CD4-positive, alpha-beta T cell treated with Interleukin-17A for 1 hour (primary cell): ENCODE measurements at places on chromosomes 13 and 19.

DNA sequence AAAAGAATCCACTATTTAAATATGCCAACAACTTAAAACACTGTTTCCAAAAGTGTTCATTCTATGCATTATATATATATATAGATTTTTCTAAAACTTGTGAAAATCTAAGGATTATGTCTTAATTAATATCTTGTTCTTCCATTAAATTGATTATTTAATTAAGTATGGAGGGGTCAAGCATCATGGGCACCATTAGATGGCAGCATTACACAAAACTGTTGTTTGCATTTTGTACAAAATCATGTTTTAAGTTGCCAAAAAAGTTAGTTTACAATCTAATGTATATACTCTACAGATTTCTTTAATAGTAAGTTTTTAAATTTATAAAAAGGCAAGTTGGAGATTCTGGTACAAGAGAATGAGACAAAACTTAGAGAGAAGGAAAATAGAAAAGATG is 213.2 kb upstream of the EDNRB start:
- no peak for DNase-seq

GRCh38 chr19:55096061-55096701 is 20.5 kb downstream of the EPS8L1 start:
- no peak for DNase-seq

GRCh38 chr13:109256866-109257760 is 529.3 kb downstream of the IRS2 start:
- DNase-seq: no peak

DNA sequence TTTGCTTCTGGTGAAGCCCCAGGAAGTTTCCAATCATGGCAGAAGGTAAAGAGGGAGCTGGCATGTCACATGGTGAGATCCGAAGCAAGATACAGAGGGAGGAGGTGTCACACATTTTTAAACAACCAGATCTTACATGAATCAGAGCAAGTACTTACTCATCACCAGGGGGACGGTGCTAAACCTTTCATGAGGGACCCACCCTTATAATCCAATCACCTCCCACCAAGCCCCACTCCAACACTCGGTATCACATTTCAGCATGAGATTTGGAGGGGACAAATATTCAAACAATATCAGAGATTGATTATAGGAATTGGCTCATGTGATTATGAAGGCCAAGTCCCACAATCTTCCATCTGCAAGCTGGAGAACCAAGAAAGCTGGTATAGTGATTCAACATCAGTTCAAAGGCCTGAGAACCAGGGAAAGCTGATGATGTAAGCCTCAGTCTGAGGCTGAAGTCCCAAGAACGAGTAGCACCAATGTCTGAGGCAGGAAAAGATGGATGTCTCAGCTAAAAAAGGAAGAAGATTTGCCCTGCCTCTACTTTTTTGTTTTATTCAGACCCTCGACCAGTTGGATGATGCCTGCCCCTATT is 58.6 kb upstream of the WDFY2 start:
- no peak for DNase-seq

DNA sequence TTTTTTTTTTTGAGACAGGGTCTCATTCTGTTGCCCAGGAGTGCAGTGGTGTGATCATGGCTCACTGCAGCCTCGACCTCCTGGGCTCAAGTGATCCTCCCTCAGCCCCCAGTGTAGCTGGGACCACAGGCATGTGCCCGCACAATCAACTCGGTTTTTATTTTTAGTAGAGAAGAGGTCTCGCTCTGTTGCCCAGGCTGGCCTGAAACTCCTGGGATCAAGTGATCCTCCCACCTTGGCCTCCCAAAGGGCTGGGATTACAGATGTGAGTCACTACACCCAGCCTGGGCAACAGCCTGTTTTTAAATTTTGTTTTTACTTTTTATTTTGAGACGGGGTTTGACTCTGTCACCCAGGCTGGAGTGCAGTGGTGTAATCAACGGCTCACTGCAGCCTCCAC is 2.3 kb upstream of the KDM4B start:
- DNase-seq: no peak

- DNase-seq: no peak
These were observed 14.9 kb upstream of the IGLON5 start for GRCh38 chr19:51296336-51297093.

- peak; percentile 74 for DNase-seq
These were observed 966 bp downstream of the JUNB start for GRCh38 chr19:12792051-12792852.

DNA sequence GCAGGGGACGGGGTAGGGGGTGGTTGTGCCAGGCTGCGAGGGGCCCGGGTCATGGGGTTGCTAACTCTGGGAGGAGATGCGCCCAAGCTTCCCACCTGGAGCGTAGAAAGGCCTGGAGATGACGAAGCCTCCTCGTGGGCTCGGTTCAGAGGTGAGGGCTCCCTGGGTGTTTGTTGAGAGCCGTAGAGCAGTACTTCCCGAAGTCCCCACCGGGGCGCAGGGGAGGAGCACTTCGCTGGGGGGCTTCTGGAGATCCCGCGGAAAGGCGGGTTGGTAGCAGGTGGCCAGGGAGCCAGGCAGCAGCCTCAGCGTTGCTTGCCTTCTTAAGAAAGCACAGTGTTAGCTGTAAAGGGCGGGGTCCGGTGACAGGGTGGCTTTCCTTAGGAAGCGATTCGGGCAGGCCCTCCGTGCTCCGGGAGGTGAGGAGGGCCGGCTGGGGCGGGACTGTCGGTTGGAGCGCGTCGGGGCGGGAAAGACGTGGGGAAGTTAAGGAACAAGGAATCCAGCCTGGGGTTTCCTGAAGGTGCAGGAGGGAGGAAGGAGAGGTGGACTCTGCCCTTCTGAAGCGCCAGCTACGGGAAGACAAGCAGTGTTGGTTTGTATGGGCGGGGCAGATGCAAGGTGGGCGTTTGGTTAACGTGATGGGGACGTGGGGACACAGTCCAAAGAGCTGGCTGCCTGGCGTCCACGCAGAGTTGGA is 3.3 kb downstream of the VSTM2B start:
- no peak for DNase-seq

- no peak for DNase-seq
These were observed 72.2 kb downstream of the ATP11A start for GRCh38 chr13:112761701-112762689.

GRCh38 chr19:16013851-16014840 is 62.1 kb upstream of the TPM4 start:
- no peak for DNase-seq

DNA sequence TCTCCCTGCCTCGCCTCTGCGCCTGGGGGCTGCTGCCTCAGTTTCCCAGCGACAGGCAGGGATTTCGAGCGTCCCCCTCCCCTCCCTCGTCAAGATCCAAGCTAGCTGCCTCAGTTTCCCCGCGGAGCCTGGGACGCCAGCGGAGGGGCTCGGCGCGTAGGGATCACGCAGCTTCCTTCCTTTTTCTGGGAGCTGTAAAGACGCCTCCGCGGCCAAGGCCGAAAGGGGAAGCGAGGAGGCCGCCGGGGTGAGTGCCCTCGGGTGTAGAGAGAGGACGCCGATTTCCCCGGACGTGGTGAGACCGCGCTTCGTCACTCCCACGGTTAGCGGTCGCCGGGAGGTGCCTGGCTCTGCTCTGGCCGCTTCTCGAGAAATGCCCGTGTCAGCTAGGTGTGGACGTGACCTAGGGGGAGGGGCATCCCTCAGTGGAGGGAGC is 722 bp upstream of the ICAM1 start:
- DNase-seq: peak; percentile 82

- no peak for DNase-seq
These were observed 809 bp downstream of the TDRD12 start for GRCh38 chr19:32720216-32720935.

DNA sequence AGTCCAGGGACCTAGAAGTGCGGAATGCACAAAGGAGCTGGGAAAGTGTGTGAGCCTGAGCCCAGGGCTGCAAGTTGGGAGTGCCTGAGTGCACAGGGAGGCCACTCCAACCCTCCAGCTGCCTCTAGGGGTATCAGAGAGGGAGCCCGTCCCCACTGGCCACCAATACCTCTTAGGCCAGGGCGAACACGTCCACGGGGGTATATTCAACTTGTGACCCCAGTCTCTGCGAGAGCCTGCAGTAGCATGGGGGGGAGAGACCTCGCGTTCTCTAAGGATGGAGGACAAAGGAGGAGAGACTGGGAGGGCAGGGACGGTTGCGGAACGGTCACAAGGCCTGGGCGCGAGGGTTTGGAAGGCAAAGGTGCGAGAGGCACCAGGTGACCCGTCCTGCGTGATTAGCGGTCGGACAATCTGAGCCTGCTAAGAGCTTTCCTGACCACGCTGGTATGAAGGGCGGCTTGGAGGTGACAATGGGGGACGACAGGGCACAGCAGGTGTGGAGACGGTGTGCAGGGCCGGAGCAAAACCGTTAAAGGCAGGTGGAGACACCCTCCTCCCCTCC is 676 bp downstream of the CD320 start:
- no peak for DNase-seq

- peak; percentile 13 for DNase-seq
These were observed 263 bp downstream of the RHPN2 start for GRCh38 chr19:33064458-33064791.

GRCh38 chr19:53877361-53877766 is 4.6 kb upstream of the PRKCG start:
- DNase-seq: peak; percentile 87

DNA sequence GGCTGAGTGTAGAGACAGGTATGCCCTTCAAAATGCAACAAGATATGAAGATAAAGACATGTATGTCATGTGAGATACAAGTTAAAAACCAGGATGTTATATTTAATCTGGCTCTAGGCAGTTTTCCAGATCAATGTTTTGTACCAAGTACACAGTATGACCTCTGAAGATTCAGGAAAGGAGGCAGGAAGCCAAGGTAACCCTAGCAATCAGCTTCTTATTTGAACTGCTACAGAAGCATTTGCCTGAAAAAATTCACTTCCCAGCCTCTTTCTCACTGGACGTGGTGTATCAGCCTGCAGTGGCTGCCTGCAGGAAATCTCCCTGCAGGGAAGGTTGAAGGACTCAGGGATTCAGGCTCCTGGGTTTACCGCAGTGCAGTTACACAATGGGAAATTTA is 24.1 kb downstream of the OLFM4 start:
- DNase-seq: no peak

DNA sequence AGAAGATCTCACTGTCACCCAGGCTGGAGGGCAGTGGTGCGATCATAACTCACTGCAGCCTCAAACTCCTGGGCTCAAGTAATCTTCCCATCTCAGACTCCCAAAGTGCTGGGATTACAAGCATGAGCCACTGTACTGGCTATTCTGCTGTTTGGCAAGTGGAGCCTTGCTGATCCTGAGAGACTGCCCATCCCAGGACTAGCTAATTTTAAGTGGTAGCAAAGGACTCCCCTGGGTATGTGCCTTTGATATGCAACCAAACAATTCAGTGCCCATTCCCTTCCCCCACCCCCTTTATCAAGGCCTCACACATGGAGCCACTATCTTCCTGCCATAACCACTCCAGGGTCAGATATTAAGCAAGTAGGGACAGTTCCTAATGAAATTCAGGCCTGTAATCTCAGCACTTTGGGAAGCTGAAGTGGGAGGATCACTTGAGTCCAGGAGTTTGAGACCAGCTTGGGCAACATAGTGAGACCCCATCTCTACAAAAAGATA is 17.0 kb upstream of the ZNF460 start:
- DNase-seq: no peak

DNA sequence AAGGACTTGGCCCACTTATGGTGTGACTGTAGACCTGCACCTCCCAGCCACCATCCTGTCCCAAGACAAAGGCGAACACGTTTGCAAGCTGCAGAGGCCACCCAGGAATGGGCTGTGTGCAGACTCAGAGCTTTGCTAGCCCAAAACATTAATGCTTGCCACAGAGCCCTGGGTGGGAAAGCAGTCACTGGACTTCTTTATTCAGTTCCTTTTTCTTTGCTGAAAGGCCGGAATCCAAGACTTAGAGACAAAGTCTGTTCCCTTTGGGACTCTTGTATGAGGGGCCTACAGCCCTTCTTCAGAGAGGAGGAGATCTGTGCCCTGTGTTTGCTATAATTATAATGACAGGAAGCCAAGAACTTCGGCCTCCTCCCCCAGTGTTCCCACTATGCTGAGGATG is 167.8 kb downstream of the DLEU7 start:
- DNase-seq: no peak

GRCh38 chr19:6521718-6522646 is 8.8 kb upstream of the TNFSF9 start:
- DNase-seq: peak; percentile 83

- no peak for DNase-seq
These were observed 137.1 kb downstream of the AKAP11 start for GRCh38 chr13:42409075-42409474.

- DNase-seq: no peak
These were observed 302.0 kb upstream of the MIR17HG start for GRCh38 chr13:91045351-91046034.

DNA sequence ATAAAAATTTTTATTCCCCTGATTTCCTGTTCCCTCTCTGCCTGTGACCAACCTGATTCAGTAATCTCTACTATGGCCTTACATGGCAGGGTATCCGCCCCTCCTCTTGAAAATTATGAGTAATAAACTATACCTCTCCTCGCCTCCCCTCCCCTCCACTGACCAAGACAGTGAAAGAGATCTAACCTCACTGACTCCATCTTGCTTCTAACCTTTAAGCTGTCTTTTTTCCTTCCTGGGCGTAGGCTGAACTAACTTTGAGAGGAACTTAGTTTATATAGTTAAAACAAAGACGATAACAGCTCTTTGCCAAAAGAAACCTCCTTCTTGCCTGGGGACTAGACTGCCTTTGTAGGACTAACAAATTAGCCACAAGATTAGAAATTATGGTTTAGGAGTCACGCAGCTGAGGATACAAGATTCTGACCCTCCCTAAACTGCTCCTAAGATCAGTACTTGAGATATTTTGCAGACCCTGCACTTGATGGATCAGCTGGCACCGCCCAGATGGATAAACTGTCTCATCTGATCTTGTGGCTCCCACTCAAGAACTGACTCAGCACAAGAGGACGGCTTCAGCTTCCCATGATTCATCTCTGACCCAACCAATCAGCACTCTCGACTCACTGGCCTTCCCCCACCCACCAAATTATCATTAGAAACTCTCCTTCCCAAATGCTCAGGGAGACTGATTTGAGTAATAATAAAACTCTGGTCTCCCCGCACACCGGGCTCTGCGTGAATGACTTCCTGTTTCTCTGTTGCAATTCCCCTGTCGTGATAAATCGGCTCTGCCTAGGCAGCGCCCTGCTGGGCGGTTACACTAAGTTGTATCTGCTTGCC is 187.1 kb downstream of the TDRD3 start:
- no peak for DNase-seq

DNA sequence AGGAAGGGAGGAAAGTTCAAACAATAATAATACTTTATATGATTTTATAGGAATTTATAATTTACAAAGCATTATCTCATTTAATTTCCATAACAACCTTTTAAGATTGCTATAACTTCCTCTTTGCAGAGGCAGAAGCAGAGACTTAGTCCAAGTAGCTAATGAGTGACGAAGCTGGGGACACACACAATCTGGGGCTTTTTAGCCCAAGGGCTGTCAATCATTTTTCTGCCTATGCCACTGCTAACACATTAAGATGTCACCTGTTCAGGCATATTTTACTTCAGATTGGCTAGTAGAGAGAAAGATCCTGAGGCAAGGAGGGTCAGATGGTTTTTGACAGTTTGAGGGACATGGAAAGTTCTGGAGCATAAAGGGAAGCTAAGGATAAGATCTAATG is 12.6 kb downstream of the SCEL start:
- no peak for DNase-seq
